Lower lobe of right lung (tissue), 2 donors: ENCODE measurements at places on chromosomes 4 and X.

GRCh38 chr4:129246910-129247461 lies 151.0 kb downstream of the C4orf33 start:
- DNase-seq = no peak

DNA sequence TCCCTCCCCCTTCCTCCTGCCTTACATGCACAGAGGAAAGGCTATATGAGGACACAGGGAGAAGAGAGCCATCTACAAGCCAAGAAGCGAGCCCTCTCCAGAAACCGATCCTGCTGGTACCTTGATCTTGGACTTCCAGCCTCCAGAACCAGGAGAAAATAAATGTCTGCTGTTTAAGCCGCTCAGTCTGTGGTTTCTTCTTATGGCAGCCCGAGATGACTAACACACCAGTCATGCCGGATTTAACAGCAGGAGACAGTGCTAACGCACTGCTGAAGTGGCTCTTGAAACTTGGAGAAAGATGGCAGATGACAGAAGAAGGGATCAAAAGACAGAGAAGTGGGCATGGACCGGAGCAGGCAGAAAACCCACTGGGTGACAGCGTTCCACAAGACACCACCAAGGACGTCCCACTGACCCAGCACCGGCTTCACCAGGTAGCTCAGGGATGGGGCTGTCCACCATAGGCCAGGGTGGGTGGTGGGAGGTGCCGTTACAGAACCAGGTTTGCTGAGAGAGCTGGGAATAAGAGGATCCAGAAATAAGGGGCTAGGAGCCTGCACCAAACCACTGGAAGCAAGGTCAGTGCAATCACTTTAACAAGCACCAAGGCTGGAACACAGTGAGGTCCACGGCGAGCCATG lies 6.2 kb upstream of the MAN2B2 start:
- DNase-seq = no peak

GRCh38 chr4:151822331-151822730 lies 61.5 kb upstream of the GATB start:
- DNase-seq = no peak

- DNase-seq = no peak
These were observed 145.6 kb upstream of the GATB start for GRCh38 chr4:151906438-151906837.

GRCh38 chr4:139054791-139055505 lies 39.4 kb downstream of the NOCT start:
- no peak for DNase-seq
